Naive B cell (primary cell): ENCODE measurements at places on chromosomes 16 and 17.

DNA sequence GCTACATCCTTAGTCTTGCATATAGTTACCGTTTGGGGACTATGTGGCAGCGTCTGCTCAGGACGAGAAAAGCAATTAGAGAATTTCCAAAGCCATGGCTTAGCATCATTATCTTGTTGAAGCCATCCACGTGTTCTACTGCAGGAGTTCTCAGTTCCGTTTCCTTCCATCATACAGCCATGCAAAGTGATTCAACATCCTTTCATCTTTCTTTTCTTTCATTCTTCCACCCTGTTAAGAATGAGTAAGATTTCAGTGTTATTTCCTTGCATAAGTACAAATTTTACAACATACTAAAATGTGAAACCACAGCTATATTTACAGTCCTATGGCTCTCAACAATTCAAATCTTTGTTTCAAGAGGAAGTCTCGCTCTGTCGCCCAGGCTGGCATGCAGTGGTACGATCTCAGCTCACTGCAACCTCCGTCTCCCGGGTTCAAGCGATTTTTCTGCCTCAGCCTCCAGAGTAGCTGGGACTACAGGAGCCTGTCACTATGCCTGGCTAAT, 3.8 kb downstream of the MARF1 start:
- peak; percentile 53 for DNase-seq

DNA sequence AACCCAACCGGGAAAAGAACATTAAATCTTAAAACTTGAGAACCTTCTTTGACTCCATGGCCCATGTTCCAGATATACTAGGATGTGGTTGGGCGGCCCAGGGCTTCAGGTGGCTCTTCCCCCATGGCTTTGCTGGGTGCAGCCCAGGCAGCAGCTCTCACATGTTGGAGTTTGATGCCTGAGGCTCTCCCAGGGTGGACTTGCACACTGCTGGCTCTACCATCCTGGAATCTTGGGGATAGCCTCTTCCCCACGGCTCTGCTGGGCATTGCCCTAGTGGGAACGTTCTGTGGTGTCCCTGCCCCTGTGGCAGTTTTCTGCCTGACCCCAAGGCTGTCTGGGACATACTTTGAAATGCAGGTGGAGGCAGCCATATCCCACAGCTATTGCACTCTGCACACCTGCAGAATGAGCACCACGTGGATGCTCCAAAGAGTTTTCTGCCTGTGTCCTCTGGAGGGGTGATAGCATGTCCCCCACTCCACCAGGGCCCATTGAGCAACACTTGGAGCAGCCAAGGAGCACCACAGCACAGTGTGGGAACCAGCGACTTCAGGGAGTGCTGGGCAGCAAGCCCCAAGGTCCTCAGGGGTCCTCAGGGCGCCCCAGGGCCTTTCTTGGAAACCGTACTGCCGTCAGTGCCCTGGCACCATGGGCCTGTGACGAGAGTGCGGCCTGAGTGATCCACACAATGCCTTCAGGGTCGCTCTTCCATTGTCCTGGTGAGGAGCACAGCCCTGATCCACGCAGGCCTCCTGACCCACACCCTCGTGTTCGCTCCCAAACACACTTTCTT, 70.8 kb downstream of the GOSR1 start:
- DNase-seq: no peak

- no peak for DNase-seq
Measured at GRCh38 chr17:11499881-11500280, 98.4 kb upstream of the DNAH9 start.

- DNase-seq: no peak
Measured at GRCh38 chr16:79296491-79296890, 304.0 kb downstream of the MAF start.

- no peak for DNase-seq
Measured at GRCh38 chr16:54505549-54506213, 219.1 kb upstream of the IRX3 start.
